ENCODE measurements at places on chromosomes 12 and 14. TPM values are rescaled to one million over a fixed set of nuclear protein-coding genes. Genes with fewer than 3 reads are reported as not detected.

DNA sequence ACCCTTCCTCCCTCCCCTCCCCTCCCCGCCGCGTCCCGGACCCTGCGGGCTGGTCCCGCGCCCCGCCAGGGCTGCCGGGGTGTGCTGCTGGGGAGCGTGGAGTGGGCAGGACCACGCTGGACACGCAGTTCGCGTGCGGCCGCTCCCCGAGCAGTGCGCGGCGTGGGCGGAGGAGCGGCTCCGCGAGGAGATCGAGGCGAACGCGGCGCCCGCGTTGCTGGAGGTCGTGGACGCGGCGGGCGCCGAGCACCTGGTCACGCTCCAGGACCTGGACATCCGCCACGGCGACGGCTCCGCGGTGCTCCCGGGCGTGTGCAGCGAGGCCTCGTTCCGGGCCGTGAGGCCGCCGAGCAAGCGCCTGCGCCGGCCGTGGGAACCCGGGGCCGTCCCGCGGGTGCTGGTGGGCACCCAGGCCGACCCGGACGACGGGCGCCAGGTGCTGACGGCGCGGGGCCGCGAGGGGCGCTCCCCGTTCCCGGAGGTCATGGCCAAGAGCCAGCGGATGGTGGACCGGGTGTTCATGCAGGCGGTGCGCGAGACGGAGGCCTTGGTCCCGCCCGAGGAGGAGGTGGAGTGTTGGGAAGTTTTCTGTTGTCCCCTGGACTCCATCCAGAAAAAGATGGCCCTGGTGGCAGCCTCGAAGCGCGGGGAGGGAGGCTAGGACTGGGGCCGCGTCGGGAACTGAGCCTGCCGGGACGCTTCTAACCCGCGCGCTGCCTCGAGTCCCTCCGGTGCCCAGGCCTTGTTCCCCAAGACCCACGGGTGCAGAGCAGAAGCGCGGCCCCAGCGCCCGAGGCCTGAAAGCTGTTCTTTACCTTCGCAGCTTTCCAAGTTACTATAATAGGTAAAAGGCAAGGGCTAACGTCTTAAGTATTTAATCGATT is 54.7 kb upstream of the EIF5 start:
- no peak overlapping the region for H3K27ac ChIP-seq
- H3K4me3 ChIP-seq: no peak overlapping the region
- no peaks in the 10 kb centered on the region for H3K4me1 ChIP-seq
- no peak for DNase-seq

DNA sequence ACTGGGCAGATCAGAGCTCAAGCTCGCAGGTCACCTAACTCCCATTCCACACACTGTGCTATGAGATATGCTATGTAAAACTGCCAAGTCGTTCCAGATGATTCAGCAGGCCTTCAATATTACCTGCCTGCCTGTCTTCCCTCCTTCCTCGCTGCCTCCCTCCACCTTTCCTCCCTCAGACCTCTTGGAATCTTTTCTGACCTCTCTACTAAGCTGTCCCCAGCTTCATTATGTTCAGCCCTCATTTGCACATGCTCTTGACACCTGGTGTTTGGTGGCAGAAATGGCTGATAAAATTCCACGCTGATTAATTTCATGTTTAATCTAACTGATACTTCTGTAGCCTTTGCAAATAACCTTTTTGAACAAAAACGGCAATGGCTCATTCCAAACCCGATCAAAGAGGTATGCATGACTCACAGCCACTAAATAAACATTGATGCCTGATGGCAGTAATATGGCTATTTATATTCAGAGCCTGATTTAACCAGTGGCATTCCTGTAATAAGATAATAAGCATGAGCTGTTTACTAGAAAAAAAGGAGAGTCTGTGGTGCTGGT is 130.8 kb upstream of the EGLN3 start:
- peaks cover 8% of the 10 kb centered on the region for H3K27me3 ChIP-seq
- H3K27ac ChIP-seq: no peak overlapping the region
- no peak for DNase-seq
- H3K4me1 ChIP-seq: no peaks in the 10 kb centered on the region
- H3K36me3 ChIP-seq: no peaks in the 10 kb centered on the region

PRH2 gene
- total RNA-seq: 0.76 TPM

GRCh38 chr12:68896881-68897540 is 36.0 kb downstream of the CPM start:
- no peak for DNase-seq
- H3K27me3 ChIP-seq: peaks cover 34% of the 10 kb centered on the region
- H3K4me3 ChIP-seq: no peak overlapping the region
- H3K36me3 ChIP-seq: peaks cover 2% of the 10 kb centered on the region
- H3K27ac ChIP-seq: no peak overlapping the region

SMIM41 gene
- not detected for total RNA-seq

PTGER2 gene
- total RNA-seq: 117 TPM

GRCh38 chr12:82593901-82594396 is 92.8 kb upstream of the TMTC2 start:
- no peaks in the 10 kb centered on the region for H3K4me1 ChIP-seq
- DNase-seq: no peak
- H3K36me3 ChIP-seq: no peaks in the 10 kb centered on the region
- no peaks in the 10 kb centered on the region for H3K27me3 ChIP-seq
- H3K4me3 ChIP-seq: no peak overlapping the region

NCOR2 gene
- total RNA-seq: 99.4 TPM

VEZT gene
- total RNA-seq: 52.3 TPM

- no peak for DNase-seq
- no peak overlapping the region for H3K4me3 ChIP-seq
- H3K4me1 ChIP-seq: no peaks in the 10 kb centered on the region
- no peaks in the 10 kb centered on the region for H3K27me3 ChIP-seq
These were observed 93.7 kb upstream of the PTPRR start for GRCh38 chr12:71014180-71014785.

- no peaks in the 10 kb centered on the region for H3K36me3 ChIP-seq
- H3K4me3 ChIP-seq: no peak overlapping the region
- no peaks in the 10 kb centered on the region for H3K27me3 ChIP-seq
- H3K27ac ChIP-seq: no peak overlapping the region
These were observed 27.6 kb upstream of the GALNT9 start for GRCh38 chr12:132356691-132357622.

MYF6 gene
- not detected for total RNA-seq

COCH gene
- 1.9 TPM for total RNA-seq

GRCh38 chr12:5099591-5099990 is 55.9 kb downstream of the KCNA5 start:
- no peaks in the 10 kb centered on the region for H3K36me3 ChIP-seq
- no peak overlapping the region for H3K4me3 ChIP-seq
- no peak overlapping the region for H3K27ac ChIP-seq

DNA sequence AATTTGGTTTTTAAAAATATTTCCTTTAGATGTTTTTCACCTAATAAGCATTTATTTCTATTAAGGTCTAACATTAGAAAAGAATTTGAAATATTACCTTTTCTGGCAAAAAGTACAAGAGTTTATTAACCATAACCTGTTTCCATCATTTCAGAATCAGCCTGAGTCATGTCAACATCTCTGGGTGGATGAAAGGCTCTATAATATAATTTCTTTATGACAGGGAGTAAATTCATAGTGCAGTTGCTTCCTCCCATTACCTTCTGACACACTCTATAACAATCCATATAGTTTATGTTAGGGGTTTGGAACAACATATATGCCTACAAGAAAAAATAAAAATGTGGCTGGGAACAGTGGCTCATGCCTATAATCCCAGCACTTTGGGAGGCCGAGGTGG is 134.5 kb downstream of the SLC2A13 start:
- H3K36me3 ChIP-seq: no peaks in the 10 kb centered on the region
- no peak for DNase-seq
- H3K27me3 ChIP-seq: no peaks in the 10 kb centered on the region
- no peak overlapping the region for H3K4me3 ChIP-seq
- no peak overlapping the region for H3K27ac ChIP-seq

DNA sequence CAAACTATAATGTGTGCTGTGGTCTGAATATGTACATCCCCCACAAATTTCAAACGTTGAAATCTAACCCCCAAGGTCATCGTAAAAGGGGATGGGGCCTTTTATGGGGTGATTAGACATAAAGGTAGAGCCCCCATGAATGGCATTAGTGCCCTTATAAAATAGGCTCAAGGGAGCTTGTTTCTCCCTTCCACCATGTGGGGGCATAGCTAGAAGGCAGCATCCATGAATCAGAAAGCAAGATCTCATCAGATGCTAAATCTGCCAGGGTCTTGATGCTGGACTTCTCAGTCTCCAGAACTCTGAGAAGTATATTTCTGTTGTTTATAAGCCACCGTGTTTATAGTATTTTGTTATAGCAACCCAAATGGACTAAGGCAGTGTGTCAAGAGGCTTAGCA is 33.4 kb upstream of the IGF1 start:
- DNase-seq: no peak
- H3K4me3 ChIP-seq: no peak overlapping the region
- no peaks in the 10 kb centered on the region for H3K36me3 ChIP-seq
- peaks cover 18% of the 10 kb centered on the region for H3K27me3 ChIP-seq

GRCh38 chr12:100610666-100611430 is 37.4 kb downstream of the GAS2L3 start:
- no peaks in the 10 kb centered on the region for H3K36me3 ChIP-seq
- no peak overlapping the region for H3K27ac ChIP-seq
- H3K4me1 ChIP-seq: no peaks in the 10 kb centered on the region
- DNase-seq: no peak
- H3K4me3 ChIP-seq: no peak overlapping the region
- H3K27me3 ChIP-seq: no peaks in the 10 kb centered on the region

DNA sequence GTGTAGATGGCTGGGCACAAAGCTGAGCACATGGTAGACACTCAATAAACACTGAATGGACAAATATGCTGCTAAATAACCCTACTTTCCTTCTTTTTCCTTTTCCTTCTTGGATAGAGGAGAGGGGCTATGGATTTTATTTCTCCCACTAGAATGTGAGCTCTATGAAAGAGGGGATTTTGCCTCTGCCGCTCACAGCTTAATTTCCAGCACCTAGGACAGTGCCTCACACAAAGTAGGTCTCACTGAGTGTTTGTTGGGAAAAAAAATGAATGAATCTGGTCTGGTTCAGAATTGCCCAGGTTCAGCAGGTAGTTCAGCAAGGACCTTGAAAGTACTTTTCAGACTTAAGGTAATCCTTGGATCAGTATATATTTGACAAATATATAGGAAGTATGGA is 65.5 kb downstream of the WSCD2 start:
- no peaks in the 10 kb centered on the region for H3K4me1 ChIP-seq
- H3K4me3 ChIP-seq: no peak overlapping the region
- H3K27me3 ChIP-seq: no peaks in the 10 kb centered on the region
- no peaks in the 10 kb centered on the region for H3K36me3 ChIP-seq
- no peak overlapping the region for H3K27ac ChIP-seq
- no peak for DNase-seq

DNA sequence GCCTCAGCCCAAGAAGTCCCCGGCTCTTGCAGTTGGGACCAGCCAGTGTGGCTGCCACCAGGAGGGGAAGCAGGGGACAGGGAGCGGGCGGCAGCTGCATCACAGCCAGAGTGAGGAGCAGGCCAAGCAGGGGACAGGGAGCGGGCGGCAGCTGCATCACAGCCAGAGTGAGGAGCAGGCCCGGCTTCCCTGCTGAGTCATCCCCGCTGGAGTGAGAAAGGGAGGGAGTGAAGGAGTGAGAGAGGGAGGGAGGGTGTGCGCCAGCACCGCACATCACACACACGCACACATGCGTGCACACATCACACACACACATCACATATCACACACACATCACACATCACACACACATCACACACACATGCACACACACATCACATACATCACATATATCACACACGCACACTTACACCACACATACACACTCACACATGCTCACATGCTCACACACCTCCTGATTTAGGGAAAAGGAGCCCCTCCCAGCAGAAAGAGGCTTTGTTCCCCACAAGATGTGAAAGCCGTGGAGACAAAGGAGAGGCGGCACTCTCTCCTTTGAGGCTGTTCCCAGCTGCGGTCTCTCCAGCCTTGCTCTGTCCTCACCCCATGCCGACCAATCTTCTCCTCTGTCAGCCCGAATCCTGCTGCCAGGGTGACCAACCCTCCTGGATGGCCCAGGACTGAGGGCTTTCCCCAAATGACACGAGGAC is 16.7 kb upstream of the ZDHHC22 start:
- no peaks in the 10 kb centered on the region for H3K36me3 ChIP-seq
- H3K4me1 ChIP-seq: no peaks in the 10 kb centered on the region
- H3K27ac ChIP-seq: no peak overlapping the region

GRCh38 chr14:88044776-88045446 is 40.0 kb downstream of the GPR65 start:
- H3K4me1 ChIP-seq: peaks cover 15% of the 10 kb centered on the region
- H3K36me3 ChIP-seq: peaks cover 24% of the 10 kb centered on the region
- DNase-seq: no peak
- no peaks in the 10 kb centered on the region for H3K27me3 ChIP-seq

DNA sequence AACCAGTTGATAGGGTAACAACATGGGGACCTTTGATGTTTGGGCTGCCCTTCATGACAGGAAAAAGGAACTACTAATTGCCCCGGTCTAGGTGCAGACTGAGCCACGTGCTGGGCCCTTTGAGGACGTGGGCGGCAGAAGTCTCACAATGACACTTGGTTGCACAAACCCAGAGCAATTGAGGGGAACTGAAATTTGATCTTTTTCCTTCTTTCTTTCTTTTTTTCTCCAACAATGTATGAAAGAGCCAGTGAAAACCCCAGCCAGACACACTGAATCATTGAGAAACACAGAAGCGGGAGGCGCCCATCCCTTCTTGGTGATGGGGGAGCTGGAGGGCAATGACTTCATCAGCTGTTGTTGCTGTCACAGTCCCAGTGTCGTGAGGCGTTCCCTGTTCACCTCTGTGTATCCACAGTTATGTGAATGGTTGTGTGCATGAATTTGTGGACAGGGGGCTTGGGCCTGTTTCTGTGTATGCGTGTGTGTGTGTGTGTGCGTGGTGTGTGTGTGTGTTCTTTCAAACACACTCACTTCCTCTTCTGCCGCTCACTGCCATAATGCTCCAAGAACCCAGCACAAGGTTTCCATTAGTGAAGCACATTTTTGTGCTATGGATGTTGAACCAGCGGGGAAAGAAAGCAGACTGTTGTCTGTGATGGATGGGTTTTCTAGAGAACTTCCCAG is 137.5 kb upstream of the CCND2 start:
- DNase-seq: peak; percentile 63
- no peak overlapping the region for H3K4me3 ChIP-seq
- peaks cover 47% of the 10 kb centered on the region for H3K4me1 ChIP-seq
- peaks cover 10% of the 10 kb centered on the region for H3K36me3 ChIP-seq
- peak overlapping the region; percentile 69 for H3K27ac ChIP-seq

AKAP6 gene
- 0.82 TPM for total RNA-seq

DNA sequence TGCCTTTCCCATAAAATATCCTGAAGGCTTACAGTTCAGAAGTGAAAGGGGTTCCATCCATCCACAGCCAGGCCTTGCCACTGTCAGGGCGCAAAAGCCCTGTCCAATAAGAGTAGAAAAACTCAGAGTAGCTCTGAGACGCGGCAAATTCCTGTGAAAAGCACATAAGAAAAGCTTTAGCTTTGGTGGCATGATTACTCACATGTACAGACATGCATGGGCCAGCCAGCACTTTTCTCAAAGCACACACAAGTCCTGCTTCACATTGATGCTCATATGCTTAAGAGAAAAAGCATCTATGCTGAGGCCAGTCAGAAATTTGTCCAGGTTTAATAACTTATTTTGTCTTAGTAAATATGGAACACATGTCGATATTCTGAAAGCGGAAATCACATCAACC is 25.5 kb downstream of the CLEC1A start:
- no peak for DNase-seq
- H3K27ac ChIP-seq: no peak overlapping the region
- peaks cover under 1% of the 10 kb centered on the region for H3K4me1 ChIP-seq
- no peaks in the 10 kb centered on the region for H3K36me3 ChIP-seq
- peaks cover 53% of the 10 kb centered on the region for H3K27me3 ChIP-seq
